Stimulated activated CD8-positive, alpha-beta memory T cell treated with anti-CD3 and anti-CD28 coated beads, Interleukin-7, amount 100 ng/mL, for 1 hour (primary cell): ENCODE measurements at places on chromosomes 6 and 20.

GRCh38 chr20:1204576-1204975 lies 1.3 kb downstream of the C20orf202 start:
- DNase-seq = no peak

GRCh38 chr6:87944541-87944954 lies 103.1 kb upstream of the SPACA1 start:
- no peak for DNase-seq

GRCh38 chr6:138456401-138456790 lies 42.9 kb downstream of the NHSL1 start:
- no peak for DNase-seq

DNA sequence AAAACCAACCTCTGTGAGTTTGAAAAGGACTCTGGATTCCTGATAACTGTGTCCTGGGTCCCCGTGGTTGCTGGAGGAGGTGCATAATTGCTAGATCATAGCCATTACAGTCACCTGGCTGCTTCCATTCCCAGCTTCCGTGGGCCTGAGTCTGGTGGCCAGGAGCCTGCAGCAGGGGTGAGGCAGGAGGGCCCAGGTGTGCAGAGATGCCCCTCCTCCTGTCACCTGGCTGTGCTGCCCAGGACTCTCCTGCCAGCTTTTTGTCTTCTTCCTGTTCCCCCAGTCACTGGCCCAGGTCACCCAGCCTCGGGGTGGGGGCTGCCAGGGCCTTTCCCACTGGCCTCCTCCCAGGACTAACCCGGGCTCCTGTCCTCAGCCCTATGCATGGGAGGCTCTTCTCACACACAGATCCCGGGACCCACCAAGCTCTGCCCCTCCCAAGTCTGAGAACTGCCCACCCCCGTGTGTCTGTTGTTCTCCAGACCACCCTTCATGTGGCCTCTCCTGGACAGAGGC lies 30.0 kb downstream of the RAET1L start:
- DNase-seq = no peak

- no peak for DNase-seq
These were observed 83.5 kb upstream of the CCN6 start for GRCh38 chr6:111970426-111970825.

GRCh38 chr20:3660262-3661059 lies 2.7 kb downstream of the GFRA4 start:
- DNase-seq = no peak

GRCh38 chr6:116397914-116398313 lies 27.2 kb downstream of the DSE start:
- no peak for DNase-seq

- no peak for DNase-seq
These were observed 180.5 kb upstream of the OPRM1 start for GRCh38 chr6:153858529-153858928.

DNA sequence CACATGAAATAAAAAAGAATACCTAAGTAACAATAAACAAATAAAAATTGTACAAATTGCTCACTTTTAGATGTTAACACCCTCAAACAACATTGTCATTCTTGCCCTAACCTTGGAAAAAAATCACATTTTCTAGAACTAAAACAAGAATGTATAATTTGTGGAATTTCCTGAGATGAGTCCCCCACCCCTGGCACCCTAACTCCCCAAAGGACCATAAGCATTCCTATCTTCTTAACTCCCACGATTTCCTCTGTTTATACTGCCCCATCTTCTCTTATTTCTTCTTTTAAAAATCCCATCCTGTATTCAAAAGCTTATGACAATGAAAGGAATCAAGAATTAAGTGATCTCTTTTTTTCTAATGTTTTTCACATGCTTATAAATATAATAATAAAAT lies 70.9 kb downstream of the IBTK start:
- DNase-seq = no peak

GRCh38 chr20:17735959-17736621 lies 36.3 kb downstream of the BANF2 start:
- DNase-seq = no peak

- DNase-seq = no peak
These were observed 16.2 kb upstream of the PKHD1 start for GRCh38 chr6:52103623-52104022.

DNA sequence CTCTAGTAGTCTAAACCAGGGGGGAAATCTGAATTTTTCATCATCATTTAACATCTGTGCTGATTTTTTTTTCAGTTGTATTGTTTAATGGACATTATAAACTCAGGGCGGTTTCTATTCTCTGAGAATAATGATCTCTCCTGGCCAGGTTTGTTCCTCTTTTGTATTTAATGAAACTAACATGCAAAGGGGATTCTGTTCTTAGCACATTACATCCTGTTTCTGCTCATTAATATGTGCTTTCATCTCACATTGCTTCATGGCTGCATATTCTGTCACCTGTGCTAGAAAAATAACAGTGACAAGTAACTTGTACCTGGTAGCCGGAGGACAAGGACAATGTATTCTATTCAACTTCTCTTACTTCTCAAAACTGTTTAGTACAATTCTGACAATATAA lies 806 bp downstream of the HLA-DOB start:
- no peak for DNase-seq

DNA sequence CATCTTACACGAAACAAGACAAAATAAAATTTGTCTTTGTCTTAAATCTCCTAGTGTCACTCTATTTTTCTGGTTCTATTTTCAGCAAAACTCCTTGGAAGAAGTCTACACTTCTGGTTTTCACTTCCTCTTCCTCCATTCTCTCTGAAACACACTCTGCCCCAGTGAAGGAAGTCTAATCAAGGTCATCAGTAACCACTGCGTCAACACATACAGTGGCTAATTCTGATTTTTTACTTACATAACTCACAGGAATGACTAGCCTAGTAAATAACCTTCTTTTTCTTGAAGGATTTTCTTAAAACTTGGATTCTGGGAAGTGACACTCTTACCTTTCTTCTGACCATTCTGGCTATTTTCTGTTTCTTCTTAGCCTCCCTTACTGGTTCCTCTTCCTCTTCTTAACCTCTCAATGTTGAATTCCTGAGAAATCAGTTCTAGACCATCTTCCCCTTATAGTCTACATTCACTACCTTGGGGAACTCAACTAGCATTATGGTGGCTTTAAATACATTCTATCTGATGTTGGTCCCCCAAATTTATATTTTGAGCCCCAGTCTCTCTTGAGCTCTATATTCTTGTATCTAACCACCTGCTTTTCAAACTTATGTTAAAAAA lies 37.5 kb downstream of the AIG1 start:
- no peak for DNase-seq

DNA sequence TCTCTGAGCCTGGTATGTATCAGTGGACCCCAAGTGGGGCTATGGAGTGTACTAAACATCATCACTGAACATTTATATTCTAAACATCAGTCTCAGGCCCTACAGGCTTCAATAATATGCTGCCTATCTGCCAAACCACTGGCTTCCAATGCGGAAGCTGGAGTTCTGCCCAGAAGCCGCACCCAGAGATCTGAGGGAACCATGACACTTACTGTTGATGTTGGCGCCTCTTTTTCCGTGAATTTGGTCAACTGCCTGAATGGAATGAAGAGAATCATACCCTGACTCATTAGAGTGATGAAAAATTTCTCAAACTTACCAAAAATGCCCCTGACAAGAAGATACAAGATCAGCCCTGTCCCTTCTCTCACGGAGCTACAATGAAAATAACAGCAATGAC lies 66.2 kb downstream of the SLC22A23 start:
- no peak for DNase-seq

GRCh38 chr6:143007646-143008045 lies 53.0 kb upstream of the AIG1 start:
- DNase-seq = no peak

DNA sequence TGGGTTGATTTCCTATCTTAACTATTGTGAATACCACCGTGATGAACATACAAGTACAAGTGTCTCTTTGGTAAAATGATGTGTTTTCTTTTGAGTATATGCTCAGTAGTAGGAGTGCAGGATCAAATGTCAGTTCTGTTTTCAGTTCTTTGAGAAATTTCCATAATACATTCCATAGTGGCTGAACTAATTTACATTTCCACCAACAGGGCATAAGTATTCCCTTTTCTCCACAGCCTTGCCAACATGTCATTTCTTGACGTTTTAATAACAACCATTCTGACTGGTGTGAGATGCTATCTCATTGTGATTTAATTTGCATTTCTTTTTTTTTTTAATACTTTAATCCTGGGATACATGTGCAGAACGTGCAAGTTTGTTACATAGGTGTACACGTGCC lies 268.8 kb downstream of the CENPW start:
- no peak for DNase-seq

DNA sequence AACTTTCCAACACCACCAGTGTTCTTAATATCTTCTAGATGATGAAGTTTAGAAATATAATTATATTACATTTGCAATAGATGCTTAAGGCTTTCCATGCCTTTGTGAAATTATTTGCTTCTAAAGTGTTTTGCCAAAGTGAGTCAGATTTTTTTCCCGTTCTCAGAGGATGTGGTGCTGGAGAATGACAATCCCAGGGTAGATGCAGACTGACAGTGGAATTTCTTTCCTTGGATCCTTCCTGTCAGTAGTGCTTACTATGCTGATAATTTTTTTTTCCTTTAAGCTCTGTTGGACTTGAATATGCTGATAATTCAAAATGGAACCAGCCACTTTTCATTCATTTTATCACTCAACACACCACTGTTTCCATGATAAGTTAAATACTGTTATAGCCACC lies 59.9 kb upstream of the SOX4 start:
- DNase-seq = no peak

- DNase-seq = no peak
These were observed 506.4 kb upstream of the SOX4 start for GRCh38 chr6:21087188-21087587.

- DNase-seq = no peak
These were observed 15.0 kb downstream of the MBOAT1 start for GRCh38 chr6:20197251-20197650.
